ENCODE measurements at places on chromosomes 3 and 15. TPM values are rescaled to one million over a fixed set of nuclear protein-coding genes. Genes with fewer than 3 reads are reported as not detected.

ZIC1 gene
- total RNA-seq = not detected

PSMD2 gene
- 136 TPM for total RNA-seq

SLC2A2 gene
- total RNA-seq = not detected

PDZRN3 gene
- total RNA-seq = 38.3 TPM

ZNF35 gene
- total RNA-seq = 13.5 TPM

CKMT1B gene
- total RNA-seq = 28.6 TPM

THAP10 gene
- total RNA-seq = 3.8 TPM

RBP2 gene
- not detected for total RNA-seq

MESP2 gene
- not detected for total RNA-seq

FAM107A gene
- 102 TPM for total RNA-seq

LOXL1 gene
- 30.9 TPM for total RNA-seq

GOLGA6A gene
- total RNA-seq = not detected

CDHR4 gene
- 0.62 TPM for total RNA-seq

EFL1 gene
- 21.2 TPM for total RNA-seq

CTXND1 gene
- 2.5 TPM for total RNA-seq

MORF4L1 gene
- 252 TPM for total RNA-seq

CTXN2 gene
- total RNA-seq = not detected

CAPN3 gene
- total RNA-seq = 18.9 TPM
